Camera-type eye (tissue), 1 donor: ENCODE measurements at places on chromosomes 7 and 10. TPM values are rescaled to one million over a fixed set of nuclear protein-coding genes. Genes with fewer than 3 reads are reported as not detected.

COL26A1 gene
- total RNA-seq = 6.9 TPM

FFAR4 gene
- total RNA-seq = not detected

OSBPL3 gene
- 11.1 TPM for total RNA-seq

EMX2 gene
- 5.0 TPM for total RNA-seq

BLNK gene
- 3.8 TPM for total RNA-seq

OR2A1 gene
- total RNA-seq = 0.44 TPM

ATOH7 gene
- 11.4 TPM for total RNA-seq

RBP3 gene
- 348 TPM for total RNA-seq

VSTM4 gene
- 30.1 TPM for total RNA-seq

NPSR1 gene
- 0.99 TPM for total RNA-seq

CCL24 gene
- total RNA-seq = not detected

KIF5B gene
- total RNA-seq = 143 TPM

AS3MT gene
- 15.9 TPM for total RNA-seq

PNLIPRP3 gene
- not detected for total RNA-seq

ZNF425 gene
- 6.7 TPM for total RNA-seq
